ENCODE measurements at places on chromosomes 13 and 19. TPM values are rescaled to one million over a fixed set of nuclear protein-coding genes. Genes with fewer than 3 reads are reported as not detected.

GRCh38 chr13:60494296-60494695, 97.3 kb downstream of the TDRD3 start:
- DNase-seq: no peak

DNA sequence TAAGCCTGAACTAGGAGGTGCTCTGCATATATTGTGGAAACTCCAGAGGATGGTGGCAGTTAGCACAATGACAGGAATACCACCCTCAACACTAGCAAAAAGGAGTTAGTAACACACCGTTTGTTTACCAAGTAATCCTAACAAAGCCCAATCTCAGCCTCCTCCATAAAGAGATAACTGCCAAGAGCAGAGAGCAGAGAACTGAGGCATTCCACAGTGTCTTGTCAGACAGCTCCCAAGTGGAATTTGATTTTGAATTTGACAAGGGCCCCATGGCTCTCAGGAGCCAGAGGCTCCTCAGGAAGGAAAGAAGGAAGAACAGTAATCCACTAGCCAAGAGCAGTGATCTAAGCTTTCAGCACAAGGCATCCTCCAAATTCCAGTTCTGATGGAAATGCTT, 298.6 kb downstream of the DCLK1 start:
- no peak for DNase-seq

DNA sequence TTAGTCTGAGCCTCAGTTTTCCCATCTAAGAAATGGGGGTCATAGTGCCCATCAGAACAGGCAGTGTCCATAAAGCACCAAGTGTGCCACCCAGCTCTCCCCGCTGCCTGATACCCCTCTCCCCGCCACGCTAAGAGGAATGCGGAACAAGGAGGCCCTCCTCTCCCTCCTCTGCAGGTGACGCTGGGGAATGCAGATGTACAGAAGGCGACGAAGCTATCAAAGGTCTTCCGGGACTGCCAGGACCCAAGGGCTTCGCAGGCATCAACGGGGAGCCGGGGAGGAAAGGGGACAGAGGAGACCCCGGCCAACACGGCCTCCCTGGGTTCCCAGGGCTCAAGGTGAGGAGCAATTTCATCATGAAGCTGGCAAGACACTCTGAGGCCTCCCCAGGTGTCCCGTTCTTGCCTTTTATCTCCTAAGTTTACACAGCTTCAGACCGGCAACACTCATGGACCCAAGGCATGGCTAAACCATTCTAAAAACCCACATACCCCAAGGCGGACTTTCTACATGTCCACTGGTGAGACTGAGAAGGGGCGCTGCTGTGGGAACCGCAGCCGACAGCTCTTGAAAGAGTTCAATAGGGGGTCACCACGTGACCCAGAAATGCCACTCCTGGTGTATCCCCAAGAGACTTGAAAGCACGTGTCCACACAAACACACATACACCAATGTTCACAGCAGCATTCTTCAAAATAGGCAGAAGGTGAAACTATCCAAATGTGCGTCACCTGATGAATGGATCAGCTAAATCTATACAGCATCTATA, 102.7 kb downstream of the RAB20 start:
- DNase-seq: no peak

DNA sequence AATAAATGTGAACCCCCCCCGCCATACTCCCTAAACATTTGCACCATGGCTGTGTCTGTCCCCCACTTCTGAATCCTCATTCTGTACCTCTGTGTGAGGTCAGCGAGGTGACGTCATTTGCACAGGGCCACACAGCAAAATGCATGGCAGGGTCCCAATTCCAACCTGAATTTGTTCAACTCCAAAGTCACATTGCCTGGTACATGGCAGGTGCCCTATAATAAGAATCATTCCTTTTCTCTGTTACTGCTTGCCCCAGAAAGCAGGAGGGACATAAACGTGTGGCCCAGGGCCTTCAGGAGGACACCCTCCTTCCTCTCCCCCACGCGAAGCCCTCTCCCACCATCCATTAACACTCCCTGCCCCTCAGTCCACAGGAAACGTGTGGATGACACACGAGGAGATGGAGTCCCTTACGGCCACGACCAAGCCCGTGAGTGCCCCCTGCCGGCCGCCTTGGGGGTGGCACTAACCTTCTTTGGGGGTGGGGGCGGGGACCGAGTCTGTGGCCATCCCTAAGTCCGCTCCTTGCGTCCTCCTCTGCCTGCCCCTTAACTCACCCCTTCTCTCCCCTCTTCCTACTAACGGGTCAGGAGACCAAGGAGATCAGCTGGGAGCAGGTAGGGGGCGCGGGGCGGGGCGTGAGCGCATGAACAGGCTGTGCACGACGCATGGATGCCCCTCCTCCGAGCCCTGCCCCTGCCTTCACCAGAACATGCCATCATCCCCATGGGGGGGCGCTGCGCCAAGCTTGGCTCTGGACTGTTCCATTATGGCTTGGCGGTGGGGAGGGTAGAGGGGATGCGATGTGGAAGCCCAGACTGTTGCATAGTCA, 9.4 kb downstream of the HRC start:
- no peak for DNase-seq

DNA sequence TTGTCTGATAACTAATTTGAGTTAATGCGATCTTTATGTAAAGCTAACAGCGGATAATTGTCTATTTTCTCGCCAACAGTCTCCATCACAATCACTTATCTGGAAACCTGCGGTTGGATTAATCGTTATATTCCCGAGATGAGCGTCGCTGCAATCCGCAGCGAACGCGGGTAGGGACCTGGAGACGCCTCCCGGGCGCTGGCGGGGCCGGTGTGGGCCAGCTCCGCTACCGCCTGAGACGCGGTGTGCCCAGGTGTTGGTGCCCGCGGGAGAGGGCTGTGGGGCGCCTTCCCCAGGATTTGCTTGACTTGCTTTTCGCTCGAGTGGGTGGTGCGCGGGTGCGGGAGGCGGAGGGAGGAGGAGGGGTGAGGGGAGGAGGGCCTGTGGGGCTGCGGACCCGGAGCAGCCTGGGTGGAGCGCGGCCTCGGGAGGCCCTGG, 38.3 kb downstream of the SOX1 start:
- no peak for DNase-seq

DNA sequence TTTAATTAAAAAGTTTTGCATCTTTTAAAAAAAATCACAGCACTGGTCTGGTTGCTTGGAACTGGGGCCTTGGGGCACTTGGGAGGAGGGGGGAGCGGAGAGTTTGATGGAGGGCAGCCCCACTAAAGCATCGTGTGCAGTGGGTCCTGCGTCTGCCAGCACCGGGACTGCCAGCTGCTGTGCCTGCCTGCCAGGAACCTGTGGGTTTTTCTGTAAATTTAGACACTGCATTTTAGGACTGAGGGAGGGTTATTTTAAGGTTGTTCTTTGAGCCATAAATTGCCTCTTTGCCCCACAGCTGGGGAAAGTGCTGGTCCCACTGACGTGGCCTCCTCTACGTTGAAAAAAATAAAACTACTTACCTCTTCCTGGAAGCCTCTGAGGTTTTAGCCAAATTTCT, 2.9 kb downstream of the KLF2 start:
- DNase-seq: no peak

- DNase-seq: no peak
Observed at GRCh38 chr13:24511019-24511815, 1.4 kb downstream of the PARP4 start.

The ERICH4 gene
- not detected for total RNA-seq

The EPSTI1 gene
- 4.8 TPM for total RNA-seq

The B9D2 gene
- 1.7 TPM for total RNA-seq

The ENOX1 gene
- total RNA-seq: 0.52 TPM

The KIR2DL4 gene
- total RNA-seq: not detected

Data from lower leg skin (tissue), 4 donors.